ENCODE measurements at places on chromosomes 3 and 15.

DNA sequence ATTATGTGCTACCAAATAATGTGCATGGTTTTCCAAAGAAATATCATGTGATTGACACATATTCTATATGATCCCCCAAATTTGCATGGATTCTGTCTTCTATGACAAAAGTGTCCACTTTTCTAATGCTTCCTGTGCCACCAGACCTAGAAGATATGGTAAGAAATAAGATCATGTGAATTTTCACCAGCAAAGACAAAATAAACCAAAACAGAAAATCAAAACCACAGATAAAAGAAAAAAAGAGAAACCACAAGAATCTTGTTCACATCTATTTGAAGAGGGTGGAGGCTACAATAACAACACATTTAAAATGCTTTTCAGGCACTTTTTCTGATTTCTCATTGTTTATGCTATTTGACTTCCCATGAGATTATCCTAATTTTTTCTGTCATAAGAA lies 303.4 kb downstream of the DIPK2A start:
- no peak for DNase-seq

- DNase-seq: no peak
These were observed 243.5 kb downstream of the NFKBIZ start for GRCh38 chr3:102092617-102093466.

DNA sequence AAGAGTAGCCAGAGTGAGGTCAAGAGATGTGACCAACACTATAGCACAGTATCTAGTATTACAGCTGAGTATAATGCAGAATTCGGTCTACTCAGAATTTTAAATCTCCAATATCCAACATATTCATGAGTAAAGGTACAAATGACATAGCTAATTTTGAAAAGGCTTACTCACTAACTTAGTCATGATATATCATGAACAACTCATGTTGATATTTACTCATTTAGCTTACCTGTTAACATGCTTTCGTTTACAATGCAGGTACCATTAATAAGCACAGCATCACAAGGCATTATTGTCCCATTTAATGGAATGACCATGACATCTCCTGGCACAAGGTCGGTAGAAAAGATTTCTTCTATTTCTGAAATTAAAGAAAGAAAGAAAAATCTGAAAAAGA lies 36.9 kb downstream of the ATP13A3 start:
- DNase-seq: no peak

DNA sequence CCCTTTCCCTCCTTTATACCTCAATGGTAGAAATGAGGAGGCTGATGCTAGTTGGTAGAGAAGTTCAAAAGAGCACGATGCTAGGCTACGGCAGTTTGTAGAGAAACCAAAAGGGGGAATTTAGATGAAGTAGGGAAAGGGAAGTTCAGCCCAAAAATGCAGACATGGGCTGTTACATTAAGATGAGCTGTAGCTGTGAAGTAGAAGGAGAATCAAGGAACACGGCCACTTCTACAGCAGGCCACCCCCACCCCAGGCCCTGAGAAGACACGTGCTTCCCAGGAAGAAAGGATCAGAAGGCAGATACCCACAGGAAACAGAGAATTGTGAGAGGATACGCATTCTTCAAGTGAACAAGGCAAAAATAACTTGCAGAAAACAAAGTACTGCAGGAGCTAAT lies 2.1 kb upstream of the PARP14 start:
- DNase-seq: no peak

DNA sequence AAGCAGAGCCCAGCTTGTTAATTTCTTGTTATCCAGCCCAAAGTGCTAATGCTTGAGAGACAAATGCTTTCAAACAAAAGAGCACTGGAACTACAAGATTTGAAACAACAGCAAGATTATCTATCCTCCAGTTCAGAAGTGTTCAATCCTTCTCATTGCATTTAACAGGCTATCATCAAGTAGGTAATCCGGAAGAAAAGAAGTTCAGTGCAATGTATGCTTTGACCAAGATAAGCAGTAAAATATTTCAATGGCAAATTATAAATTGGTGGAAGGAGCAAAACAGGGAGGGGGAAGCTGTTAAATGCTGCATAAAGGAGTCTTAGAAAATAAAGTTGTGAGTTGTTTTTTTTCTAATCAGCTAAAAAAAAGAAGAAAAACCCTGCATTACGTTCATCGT lies 8.8 kb downstream of the LRIG1 start:
- DNase-seq: no peak

- no peak for DNase-seq
These were observed 125.8 kb downstream of the ERC2 start for GRCh38 chr3:56342475-56342874.

GRCh38 chr15:90957791-90958190 lies 3.1 kb downstream of the RCCD1 start:
- DNase-seq: no peak

DNA sequence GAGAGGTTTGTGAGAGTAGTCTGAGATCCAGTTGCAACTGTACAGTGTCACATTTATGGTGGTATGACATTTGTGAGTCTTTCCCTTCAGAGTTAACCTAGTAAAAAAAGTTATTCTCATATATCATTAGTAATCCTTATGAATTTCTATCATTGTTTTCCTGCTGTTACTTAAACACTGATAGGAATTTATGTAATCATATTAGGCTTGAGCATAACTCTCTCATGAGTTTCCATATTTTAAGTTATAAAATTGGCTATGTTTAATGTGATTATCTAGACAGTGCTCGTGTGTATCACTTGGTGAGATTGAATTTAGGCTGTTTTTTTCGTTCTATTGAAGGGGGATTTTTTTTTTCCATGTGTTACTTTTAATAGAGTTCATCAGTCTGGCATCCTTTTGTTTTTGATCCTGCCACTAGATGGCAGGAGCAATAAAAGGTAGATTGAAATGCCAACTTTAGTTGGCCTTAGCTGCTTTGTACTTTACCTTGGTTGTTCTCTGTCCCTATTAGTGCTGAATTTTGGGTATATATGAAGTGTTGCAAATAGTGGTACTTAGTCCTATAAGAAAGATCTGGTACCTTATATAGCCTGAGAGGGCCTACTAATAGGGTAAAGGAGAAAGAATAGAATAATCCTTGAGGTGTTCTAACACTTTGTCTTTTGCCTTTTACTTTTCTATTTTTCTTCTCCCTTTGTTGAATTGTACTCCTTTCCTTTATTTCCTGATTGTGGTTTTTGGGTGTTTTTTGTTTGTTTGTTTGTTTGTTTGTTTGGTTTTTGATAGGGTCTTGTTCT lies 17.9 kb downstream of the STT3B start:
- DNase-seq: no peak

GRCh38 chr3:42601896-42602581 lies 1.6 kb downstream of the NKTR start:
- no peak for DNase-seq

- peak; percentile 0 for DNase-seq
These were observed 161.2 kb downstream of the ALCAM start for GRCh38 chr3:105527949-105528348.

DNA sequence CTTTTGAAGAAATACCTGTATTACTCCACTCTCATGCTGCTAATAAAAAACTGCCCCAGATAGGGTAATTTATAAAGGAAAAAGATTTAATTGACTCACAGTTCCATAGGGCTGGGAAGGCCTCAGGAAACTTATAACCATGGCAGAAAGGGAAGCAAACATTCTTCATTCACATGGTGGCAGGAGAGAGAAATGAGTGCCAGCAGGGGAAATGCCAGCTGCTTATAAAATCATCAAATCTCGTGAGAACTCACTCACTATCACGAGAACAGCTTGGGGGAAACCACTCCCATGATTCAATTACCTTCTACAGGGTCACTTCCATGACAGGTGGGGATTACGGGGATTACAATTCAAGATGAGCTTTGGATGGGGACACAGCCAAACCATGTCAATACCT lies 18.7 kb downstream of the MFSD1 start:
- no peak for DNase-seq

DNA sequence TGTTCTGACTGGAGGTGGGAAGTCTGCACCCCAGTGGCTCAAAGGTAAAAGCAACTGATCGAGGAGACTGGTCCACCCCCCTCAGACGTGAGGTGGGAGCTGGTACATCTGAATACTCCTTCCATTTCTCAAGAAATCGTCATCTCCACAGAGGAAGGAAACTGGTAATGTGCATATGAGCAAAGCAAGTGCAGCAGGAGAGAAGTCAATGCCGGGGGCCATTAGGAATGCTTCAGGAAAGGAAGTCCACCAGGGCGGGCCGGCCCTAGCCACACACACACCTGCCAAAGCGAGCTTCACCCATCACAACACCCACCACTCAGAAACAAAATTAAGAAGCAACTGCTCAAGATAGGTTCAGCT lies 8.5 kb downstream of the TBC1D2B start:
- no peak for DNase-seq

- DNase-seq: no peak
These were observed 23.1 kb downstream of the CCDC33 start for GRCh38 chr15:74259292-74259648.
